ENCODE measurements at places on chromosomes 6 and 20. TPM values are rescaled to one million over a fixed set of nuclear protein-coding genes. Genes with fewer than 3 reads are reported as not detected.

Gene NKAIN4
- 6.8 TPM for total RNA-seq

Gene RIMS1
- total RNA-seq = not detected

Gene SPATS1
- total RNA-seq = not detected

Gene SRMS
- total RNA-seq = not detected

Gene TSHZ2
- total RNA-seq = not detected

Gene POLH
- total RNA-seq = 8.3 TPM

Gene MYCT1
- total RNA-seq = not detected

Gene ADAM33
- total RNA-seq = not detected

Gene SRSF12
- total RNA-seq = 0.84 TPM

Gene TMEM14C
- total RNA-seq = 150 TPM

Gene TNXB
- total RNA-seq = 0.89 TPM

Gene PSMF1
- 223 TPM for total RNA-seq

Gene MOXD1
- total RNA-seq = 1.8 TPM

Gene HTR1E
- total RNA-seq = not detected

Gene COL21A1
- total RNA-seq = 1.4 TPM

Gene C6orf58
- 0.24 TPM for total RNA-seq

Gene FOXQ1
- 2.5 TPM for total RNA-seq

Gene CD109
- total RNA-seq = 29.5 TPM

Gene TGM3
- total RNA-seq = not detected

Gene WFDC2
- 0.15 TPM for total RNA-seq

Gene SLCO4A1
- 10.2 TPM for total RNA-seq

Gene TRIM31
- 2.0 TPM for total RNA-seq

Gene BPIFA1
- not detected for total RNA-seq

Gene ELOVL4
- total RNA-seq = 1.8 TPM

Gene SPTLC3
- 0.07 TPM for total RNA-seq

Gene OR11A1
- total RNA-seq = not detected

Gene PBOV1
- total RNA-seq = not detected

Gene VWA7
- 2.0 TPM for total RNA-seq

Gene RPS10
- 2,113 TPM for total RNA-seq

Gene OTOR
- total RNA-seq = not detected

Gene MUC22
- total RNA-seq = 0.01 TPM

Gene TPD52L1
- total RNA-seq = 52.4 TPM

Gene ALDH8A1
- total RNA-seq = 0.18 TPM

Gene SGK2
- 7.2 TPM for total RNA-seq

Gene THEMIS
- total RNA-seq = not detected

Gene MACROD2
- total RNA-seq = 0.90 TPM

Gene CRISP3
- total RNA-seq = not detected

Gene DEFB124
- total RNA-seq = not detected

Gene MAVS
- 26.3 TPM for total RNA-seq

Gene PLA2G7
- total RNA-seq = not detected

Gene CST7
- total RNA-seq = not detected

Gene WDR46
- total RNA-seq = 58.4 TPM

Gene AURKA
- total RNA-seq = 119 TPM

Gene KCNK5
- 1.00 TPM for total RNA-seq

Gene SLC52A3
- 0.67 TPM for total RNA-seq

Gene ZNF391
- 0.20 TPM for total RNA-seq

Gene FHL5
- total RNA-seq = not detected

Gene UFL1
- total RNA-seq = 9.8 TPM

Gene BFSP1
- total RNA-seq = 4.9 TPM

Gene LAMA2
- 0.30 TPM for total RNA-seq

Gene TOX2
- total RNA-seq = 9.3 TPM

Gene TINAG
- not detected for total RNA-seq

Gene DSP
- total RNA-seq = 56.3 TPM

Gene HUS1B
- 0.26 TPM for total RNA-seq

Gene LAMA5
- 352 TPM for total RNA-seq

Gene TRAPPC3L
- not detected for total RNA-seq

Gene SLC32A1
- total RNA-seq = not detected

Gene SLC17A1
- total RNA-seq = not detected
